Astrocyte (in vitro differentiated cells and primary cell): ENCODE measurements at places on chromosomes 5 and 9.
A peak's percentile ranks its signal among the peaks of the same experiment; 100 is the strongest.

DNA sequence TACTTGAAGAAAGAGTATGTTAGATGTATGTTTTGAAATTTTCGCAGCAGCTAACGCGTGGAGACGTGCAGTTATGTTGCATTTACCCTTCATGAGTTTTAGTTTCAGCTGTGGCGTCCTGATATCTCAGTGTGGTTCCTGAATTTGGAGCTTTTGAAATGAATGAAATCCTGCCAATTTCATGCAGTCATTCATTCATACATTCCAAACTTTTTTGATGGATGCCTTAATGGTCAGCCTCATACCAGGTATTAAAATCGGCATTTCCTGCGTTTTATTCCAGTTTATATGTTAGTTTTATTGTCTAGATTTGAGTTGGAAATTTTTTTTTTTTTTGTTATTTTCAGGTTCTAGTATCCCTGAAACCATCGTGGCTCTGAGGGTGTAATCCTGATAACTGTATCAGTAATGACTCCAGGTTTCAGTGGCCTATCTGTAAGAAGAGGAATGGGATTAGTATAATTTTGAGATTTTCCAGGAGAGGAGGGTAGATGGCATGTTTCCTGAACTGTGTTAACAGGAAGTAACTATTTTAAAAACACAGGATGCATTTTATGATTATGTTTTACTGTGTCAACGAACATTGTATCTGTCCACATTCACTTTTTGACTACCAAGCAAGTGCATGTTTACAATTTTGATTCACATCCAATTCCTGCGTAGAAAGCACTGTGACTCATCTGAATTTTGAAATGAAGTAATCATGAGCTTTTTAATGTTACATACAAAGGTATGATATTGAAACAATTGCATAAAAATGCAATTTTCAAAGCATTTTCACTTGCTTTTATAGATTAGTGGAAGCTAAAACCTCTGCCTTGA is 1.0 kb downstream of the FOCAD start:
- peak overlapping the region; percentile 82 for H3K4me3 ChIP-seq
- peak overlapping the region; percentile 87 for H3K27ac ChIP-seq
- H3K4me1 ChIP-seq, result peaks cover 9% of the 10 kb centered on the region
- no peaks in the 10 kb centered on the region for H3K27me3 ChIP-seq
- DNase-seq, result peak; percentile 66
- H3K36me3 ChIP-seq, result no peaks in the 10 kb centered on the region

- no peak overlapping the region for H3K4me3 ChIP-seq
- DNase-seq, result no peak
- H3K36me3 ChIP-seq, result no peaks in the 10 kb centered on the region
- no peaks in the 10 kb centered on the region for H3K27me3 ChIP-seq
Observed at GRCh38 chr9:94479757-94480156, 75.1 kb upstream of the PCAT7 start.

- H3K27ac ChIP-seq, result no peak overlapping the region
- H3K36me3 ChIP-seq, result no peaks in the 10 kb centered on the region
- H3K27me3 ChIP-seq, result no peaks in the 10 kb centered on the region
- H3K4me3 ChIP-seq, result no peak overlapping the region
- no peaks in the 10 kb centered on the region for H3K4me1 ChIP-seq
- DNase-seq, result no peak
Observed at GRCh38 chr5:15034379-15034778, 162.8 kb upstream of the ANKH start.

DNA sequence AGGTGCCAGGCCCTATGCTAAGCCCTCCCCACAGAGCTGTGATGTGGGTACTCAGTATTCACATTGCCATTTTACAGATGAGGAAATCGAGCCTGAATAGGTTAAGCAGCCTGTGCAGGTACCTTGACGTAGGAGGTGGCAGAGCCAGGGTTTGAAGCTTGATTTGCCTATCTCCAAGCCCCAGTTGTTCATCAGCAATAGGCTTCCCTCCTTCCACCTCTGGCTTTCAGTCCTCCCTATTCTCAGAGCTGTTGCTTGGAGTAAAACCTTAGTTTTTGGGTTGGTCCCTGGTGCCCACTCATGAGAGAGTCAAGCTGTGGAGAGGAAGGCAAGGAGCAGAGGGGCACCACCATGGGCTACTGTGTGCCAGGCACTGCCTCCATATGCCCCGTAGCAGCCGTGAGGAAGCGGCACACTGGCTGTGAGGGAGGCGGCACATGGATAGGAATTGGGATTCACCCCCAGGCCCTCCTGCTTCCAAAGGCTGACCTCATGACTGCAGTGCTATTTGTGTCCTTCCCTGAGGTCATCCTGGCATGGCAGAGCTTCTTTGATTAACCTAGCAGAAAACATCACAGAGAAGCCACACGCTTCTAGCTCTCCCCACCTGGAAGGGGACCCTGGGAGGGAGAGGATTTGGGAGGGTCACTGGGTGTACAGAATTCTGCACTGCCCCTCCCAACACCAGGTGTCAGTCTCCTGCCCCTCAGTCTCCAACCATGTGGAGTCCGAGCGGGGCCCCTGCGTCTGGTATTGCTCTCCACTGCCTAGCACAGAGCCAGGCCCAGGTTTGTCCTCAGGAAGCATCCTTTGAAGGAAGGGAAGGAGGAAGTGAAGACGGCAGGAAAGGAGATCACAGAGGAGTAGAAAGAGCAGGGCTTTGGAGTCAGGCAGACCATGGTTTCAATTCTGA is 109.8 kb downstream of the RGS3 start:
- H3K27ac ChIP-seq, result no peak overlapping the region
- H3K4me3 ChIP-seq, result no peak overlapping the region
- no peaks in the 10 kb centered on the region for H3K36me3 ChIP-seq
- no peak for DNase-seq
